Fibroblast of lung (primary cell): ENCODE measurements at places on chromosomes 6 and 20. TPM values are rescaled to one million over a fixed set of nuclear protein-coding genes. Genes with fewer than 3 reads are reported as not detected.

SLC22A16 gene
- under 0.01 TPM in 1 of 2 replicates, not detected in the other for total RNA-seq

ITCH gene
- total RNA-seq = 67.5 and 77.6 TPM in 2 replicates

ZNF217 gene
- total RNA-seq = 13.4 and 22.0 TPM in 2 replicates

VWA7 gene
- under 0.01 and 0.66 TPM in 2 replicates for total RNA-seq

AIF1 gene
- total RNA-seq = not detected in 2 replicates

PCIF1 gene
- total RNA-seq = 6.7 and 9.9 TPM in 2 replicates

MAP3K4 gene
- 35.2 and 44.4 TPM in 2 replicates for total RNA-seq

TTK gene
- total RNA-seq = 0.51 and 6.1 TPM in 2 replicates

DNA sequence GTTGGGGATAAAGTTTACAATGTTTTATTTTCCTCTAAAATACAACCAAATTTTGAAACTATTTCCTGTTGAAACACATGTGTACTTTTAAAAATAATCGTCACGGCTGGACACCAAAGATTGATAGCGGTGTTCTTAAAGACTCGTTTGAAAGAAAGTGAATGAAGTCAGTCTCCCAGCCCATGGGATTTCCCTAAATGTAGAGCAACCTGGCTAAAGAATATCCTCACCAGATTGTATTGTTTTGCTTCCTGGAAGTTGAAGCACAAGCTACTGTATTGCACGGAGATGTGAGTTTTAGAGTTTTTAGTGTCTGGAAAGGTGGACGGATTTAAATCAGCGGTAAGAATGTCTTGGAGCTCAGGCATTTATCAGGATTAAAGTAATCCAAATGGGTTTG lies 189.5 kb downstream of the THBS2 start:
- DNase-seq = no peak

- no peak for DNase-seq
Observed at GRCh38 chr20:32473231-32474008, 111.7 kb downstream of the NOL4L start.

- no peak for DNase-seq
Observed at GRCh38 chr6:149275621-149276020, 41.9 kb upstream of the TAB2 start.

- peak; percentile 1 for DNase-seq
Observed at GRCh38 chr20:12383821-12384220, 466.1 kb downstream of the BTBD3 start.

- DNase-seq = no peak
Observed at GRCh38 chr6:2482773-2483172, 237.4 kb upstream of the GMDS start.

DNA sequence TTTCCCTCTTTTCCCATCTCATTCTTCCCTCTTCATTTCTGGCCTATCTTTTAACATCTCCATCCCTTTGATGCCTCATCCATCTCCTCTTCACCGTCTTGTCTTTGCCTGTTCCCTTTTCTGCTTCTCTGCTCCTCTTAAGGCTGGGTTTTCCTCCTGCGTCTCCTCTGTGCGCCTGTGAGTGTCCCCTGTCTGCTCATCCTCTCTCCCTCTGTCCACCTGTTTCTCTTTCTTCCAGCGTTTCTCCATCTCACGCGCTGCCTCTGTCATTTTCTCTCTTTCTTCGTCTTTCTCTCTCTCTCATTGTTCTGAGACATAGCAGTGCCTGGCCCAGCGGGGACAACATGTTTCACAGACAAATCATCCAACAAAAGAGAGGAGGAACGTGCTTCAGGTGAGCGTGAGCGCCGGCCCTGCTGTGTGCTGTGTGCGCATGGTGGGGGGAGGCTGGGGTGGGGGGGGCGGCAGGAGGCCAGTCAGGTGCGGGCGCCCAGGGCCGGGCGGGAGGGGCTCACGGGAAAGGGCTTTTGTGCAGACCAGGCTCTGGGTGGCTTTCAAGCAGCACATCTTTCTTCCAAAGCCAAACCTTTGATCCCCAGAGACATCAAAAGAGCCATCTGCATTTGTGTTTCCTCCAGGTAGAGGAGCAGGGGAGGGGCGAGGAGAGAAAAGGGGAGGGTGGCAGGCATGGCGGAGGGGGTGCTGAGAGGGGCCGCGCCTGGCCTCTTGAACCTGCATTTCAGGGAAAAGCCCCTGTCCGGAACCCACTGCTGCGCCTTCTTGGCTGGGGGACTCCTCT lies 121.3 kb downstream of the VEGFA start:
- DNase-seq = no peak
